ENCODE measurements at places on chromosomes 2 and 18. TPM values are rescaled to one million over a fixed set of nuclear protein-coding genes. Genes with fewer than 3 reads are reported as not detected.

The POTEF gene
- total RNA-seq, result not detected

The NBAS gene
- 31.6 TPM for total RNA-seq

The DOK1 gene
- 2.9 TPM for total RNA-seq

The ANTXR1 gene
- under 0.01 TPM for total RNA-seq

The KIAA2012 gene
- not detected for total RNA-seq

The IGFBP5 gene
- 0.21 TPM for total RNA-seq

The FIGLA gene
- not detected for total RNA-seq

The PEX13 gene
- total RNA-seq, result 32.1 TPM

The ASB18 gene
- total RNA-seq, result not detected

Data from mononuclear cell (primary cell).